ENCODE measurements at places on chromosomes 4 and X.

DNA sequence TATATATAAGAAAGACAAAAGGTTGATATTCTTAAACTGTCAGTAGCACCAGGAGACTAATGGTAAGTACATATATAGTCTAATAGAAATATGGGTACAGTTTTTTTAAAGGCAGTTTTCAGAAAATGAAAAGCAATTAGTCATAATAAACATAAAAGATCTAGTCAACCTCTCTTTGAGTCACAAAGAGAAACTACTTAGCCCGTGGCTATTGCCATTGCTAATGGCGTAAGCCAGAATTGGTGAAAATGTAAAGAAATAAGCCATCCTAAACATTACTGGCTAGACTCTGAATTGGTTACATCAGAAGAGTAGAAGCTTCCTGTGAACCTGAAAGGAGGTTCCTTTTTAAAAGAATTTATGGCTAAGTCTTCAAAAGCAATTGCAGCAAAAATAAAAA lies 668.7 kb upstream of the CPEB2 start:
- DNase-seq = no peak

DNA sequence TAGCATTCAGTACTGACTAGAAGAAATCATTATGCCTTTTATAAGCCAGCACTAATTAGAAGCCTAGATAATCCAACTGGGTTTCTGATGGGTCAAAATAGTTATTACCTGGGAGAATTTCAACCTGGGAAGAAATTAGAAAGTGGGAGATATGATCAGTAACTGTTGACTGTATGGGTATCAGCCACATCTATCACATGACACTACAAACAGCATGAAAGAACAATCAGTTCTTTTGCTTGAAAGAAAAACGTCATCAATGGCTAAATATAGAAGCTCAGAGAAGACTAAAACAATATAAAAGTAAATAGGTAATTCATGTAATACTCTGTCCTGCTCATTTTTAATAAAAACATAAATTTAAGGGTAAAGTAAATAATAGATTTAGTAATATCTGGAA lies 145.1 kb downstream of the CAMK2D start:
- no peak for DNase-seq

DNA sequence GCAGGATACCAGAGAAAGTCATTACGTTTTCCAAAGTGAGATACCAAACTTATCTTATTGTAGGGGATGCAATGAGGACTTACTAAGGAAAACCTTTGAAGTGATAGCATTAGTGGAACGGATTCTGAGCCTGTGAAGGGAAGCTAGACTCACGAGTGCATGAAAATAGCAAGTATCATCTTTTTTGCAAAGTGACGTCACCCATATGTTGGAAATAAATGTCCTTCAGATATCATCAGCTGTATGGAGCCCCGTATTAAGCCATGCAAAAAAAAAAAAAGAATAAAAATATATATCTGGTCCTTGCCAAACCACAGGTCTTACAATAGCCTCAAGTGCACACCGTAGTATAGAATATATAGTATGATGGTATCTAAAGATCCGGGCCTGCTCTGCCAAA lies 46.8 kb upstream of the ITM2A start:
- no peak for DNase-seq

DNA sequence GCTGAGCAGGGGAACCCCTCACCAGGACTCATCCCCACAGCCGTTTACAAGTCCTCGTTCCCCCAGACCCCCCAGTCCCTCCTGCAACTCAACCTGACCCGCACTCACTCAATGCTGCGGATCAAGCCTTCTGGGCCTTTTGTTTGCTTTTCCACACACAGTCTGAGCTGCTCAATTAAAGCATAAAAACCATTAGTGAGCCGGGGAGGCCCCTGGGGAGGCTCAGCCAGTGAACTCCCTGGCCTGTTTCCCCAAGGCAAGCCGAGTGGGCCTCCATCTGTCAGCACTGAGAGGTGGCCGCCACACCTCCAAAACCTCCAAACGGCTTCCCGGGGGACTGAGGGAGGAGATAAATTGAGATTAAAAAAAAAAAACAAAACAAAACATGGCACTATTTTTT lies 158.5 kb downstream of the SHOX start:
- DNase-seq = no peak

DNA sequence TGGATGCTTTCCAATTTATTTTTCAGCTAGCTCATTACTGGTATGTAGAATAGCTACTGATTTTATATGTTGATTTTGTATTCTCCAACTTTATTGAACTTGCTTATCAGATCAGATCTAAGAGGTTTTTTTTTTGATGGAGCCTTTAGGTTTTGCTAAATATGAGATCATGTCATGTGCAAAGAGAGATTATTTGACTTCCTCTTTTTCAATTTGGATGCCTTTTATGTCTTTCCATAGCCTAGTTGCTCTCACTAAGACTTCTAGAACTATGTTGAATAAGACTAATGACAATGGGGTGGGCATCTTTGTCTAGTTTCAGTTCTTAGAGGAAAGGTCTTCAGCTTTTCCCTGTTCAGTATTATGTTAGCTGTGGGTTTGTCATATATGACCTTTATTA lies 11.7 kb downstream of the MAGEE1 start:
- DNase-seq = no peak

DNA sequence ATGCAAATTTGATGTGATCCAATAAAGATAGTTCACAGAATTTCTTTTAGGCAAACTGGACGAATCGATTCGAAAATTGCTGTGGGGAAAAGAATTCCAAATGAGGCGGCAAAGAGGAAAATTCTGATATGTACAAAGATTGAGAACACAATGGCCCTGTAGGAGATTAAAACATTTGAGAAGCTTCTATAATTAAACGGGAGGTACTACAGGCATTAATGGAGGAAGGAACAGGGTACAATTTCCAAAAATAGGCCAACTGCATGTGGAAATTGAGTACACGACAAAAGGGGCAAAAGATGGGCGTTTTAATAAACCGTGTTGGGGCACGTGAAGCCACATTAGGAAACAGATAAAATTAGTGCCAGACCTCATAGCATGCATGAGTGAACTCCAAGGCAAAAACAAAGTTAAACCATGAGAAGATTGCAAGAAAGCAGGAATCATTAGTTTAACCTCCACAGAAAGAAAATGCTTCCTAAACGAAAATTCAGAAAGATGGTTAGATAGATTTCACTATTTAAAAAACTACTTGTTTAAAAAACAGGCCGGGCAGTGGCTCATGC lies 68.4 kb downstream of the DHRSX start:
- DNase-seq = no peak

DNA sequence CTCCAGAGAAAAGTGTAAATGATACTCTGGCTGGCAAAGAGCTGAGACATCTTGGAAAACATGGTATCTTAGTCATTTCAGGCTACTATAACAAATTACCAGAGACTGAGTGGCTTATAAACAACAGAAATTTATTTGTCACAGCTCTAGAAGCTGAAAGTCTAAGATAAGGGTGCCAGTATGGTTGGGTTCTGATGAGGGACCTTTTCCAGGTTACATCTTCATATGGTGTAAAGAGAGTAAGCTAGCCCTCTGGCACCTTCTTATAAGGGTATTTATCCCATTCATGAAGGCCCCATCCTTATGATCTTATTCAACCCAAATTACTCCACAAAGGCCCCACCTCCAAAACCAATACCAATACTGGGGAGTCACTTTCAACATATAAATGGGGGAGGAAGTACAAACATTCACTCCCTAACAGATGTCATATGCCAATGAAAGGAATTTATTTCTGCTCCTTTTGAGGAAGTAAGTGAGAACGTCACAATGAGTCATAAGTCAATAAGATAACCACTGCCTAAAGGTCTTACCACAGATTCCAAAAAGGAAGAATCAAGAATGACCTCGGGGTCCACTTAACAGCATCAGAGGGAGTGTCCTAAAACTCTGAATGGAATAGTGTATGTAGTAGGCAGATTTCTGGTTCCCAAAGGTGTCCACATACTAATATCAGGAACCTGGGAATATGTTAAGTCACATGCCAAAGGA lies 246.6 kb downstream of the OPHN1 start:
- DNase-seq = no peak

DNA sequence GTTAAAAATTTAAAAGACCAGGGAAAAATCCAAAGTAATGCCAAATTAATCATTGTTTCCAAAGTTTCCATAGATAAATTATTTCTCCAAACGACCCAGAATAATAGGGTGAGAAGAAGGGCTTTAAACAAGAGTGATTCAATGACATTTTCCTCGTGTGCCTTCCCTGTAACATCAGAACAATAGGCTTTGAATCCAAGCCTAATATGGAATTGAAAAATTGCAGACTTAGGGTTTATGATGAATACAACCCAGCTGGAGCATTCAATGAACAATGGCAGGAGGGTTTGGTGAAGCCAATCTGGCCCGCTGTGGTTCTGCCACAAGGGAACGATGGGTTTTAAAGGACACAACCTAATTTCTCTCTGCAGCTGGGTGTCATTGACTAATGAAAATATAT lies 94.2 kb downstream of the CBLL2 start:
- no peak for DNase-seq

GRCh38 chr4:47534772-47535171 lies 49.7 kb downstream of the ATP10D start:
- no peak for DNase-seq

- no peak for DNase-seq
These were observed 85.5 kb upstream of the ACSL1 start for GRCh38 chr4:184911310-184911709.

DNA sequence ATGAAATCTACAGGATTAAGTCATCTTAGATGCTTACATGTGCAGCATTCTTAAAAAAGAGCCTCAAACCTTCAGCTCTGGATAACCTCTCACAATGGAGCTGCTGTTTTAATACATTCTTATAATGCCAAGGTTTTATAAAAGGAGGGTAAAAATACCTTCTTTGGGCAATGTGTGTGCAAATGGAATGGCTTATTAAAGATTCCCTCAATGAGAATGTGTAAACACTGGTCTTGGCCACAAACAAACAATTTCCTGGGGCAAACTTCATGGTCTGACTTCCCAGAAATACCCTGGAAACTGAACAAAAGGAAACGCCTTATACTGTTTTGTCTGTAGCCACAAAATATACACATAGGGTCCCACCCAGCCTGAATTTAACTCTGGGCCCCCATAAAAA lies 148.6 kb upstream of the INTU start:
- DNase-seq = no peak

GRCh38 chr4:38682336-38682735 lies 18.3 kb downstream of the KLF3 start:
- no peak for DNase-seq

GRCh38 chr4:113327494-113327893 lies 278.0 kb downstream of the ANK2 start:
- no peak for DNase-seq

DNA sequence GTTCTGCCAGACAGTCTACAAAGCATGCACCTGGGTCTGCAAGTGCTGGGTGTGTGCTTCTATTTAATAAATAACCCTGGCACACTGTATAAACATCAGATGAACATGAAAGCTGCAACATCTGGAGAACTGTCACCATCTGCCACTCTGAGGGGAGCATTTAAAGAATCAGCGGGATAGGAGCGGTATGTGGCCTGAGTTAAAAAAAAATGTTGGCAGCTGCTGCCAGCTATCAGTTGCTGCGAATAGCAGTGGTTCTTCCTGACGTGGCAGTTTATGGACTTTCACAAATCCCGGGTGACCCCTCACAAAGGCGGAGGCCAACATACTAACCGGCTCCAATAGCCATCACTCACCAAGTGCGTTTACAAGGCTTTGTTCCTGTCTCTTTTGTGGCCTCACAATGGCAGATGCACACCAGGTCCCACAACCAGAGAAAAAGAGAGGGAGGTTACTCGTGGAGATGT lies 95.1 kb downstream of the RASL11B start:
- DNase-seq = no peak

- no peak for DNase-seq
These were observed 1.2 kb upstream of the ZNF827 start for GRCh38 chr4:145939856-145940255.

DNA sequence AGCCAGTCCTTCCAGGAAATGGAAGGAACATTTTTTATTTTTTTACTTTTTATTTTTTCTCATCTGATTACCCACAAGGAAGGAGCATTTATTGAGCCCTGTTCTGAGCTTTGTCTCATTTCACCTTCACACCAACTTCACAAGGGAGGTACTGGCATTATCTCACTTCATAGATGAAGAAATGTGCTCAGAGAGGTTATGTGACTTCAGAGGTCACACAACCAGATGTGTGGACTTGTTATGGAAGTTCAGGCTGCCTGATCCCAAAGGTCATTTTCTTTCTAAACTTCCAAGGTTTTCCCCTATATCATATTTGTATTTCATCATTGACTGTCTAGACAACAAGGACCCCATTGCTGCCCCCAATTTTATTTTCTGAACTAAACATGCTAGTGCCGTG lies 160.3 kb downstream of the DCLK2 start:
- DNase-seq = no peak

- no peak for DNase-seq
These were observed 70.8 kb upstream of the PGRMC2 start for GRCh38 chr4:128358231-128358912.

GRCh38 chr4:20456407-20456806 lies 204.7 kb downstream of the SLIT2 start:
- no peak for DNase-seq

- no peak for DNase-seq
These were observed 608.0 kb downstream of the TLL1 start for GRCh38 chr4:166481055-166481454.

- no peak for DNase-seq
These were observed 78.8 kb downstream of the WFS1 start for GRCh38 chr4:6348408-6348807.

DNA sequence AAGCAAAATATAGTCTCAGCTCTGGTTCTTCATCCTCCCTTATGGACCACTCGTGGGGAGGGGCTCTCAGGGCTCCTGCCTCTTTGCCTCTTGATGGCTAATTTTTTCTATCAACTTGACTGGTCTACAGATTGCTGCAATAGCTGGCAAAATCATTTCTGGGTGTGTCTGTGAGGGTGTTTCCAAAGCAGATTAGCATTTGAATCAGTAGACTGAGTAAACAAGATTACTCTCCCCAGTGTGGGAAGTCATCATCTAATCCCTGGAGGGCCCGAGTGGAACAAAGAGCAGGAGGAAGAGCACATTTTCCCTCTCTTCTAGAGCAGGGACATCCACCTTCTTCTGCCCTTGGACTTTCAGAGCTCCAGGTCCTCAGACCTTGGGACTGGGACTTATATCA lies 153.5 kb downstream of the STK32B start:
- no peak for DNase-seq

- DNase-seq = no peak
These were observed 1.2 kb downstream of the ABCD1 start for GRCh38 chrX:153725832-153726285.

DNA sequence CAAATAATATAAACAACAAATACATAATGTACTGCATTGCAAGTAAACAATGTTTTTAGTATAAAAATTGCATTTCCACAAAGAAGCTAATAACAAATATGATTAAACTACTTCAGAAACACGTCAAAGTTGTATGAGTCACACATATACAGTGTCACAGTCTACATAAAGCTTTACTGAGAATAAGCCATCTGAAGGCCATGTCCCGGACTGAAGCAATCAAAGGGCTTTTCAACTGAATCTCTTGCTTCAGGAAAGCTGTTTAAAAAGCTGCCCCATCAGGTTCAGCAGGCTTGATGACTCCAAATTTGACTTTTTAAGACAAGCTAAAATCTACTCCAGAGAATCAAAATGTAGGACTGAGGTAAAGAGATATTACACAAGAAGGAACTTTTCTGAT lies 1476.8 kb downstream of the ADGRL3 start:
- DNase-seq = no peak
